CD4-positive, alpha-beta T cell treated with Interleukin-12 subunit alpha and Interleukin-12 subunit beta, for 1 hour (primary cell): ENCODE measurements at places on chromosomes 12 and 14.
A peak's percentile ranks its signal among the peaks of the same experiment; 100 is the strongest.

DNA sequence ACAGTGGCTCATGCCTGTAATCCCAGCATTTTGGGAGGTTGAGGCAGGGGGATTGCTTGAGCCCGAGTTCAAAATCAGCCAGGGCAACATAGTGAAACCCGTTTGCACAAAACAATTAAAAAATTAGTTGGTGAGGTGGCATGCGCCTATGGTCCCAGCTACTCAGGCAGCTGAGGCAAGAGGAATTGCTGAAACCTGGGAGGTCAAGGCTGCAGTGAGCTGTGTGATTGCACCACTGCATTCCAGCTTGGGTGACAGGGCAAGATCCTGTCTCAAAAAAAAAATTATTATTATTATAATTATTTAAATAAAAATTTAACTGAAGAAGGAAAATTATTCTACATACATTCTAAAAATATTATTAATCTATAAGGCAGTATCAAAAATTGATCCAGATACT lies 164.1 kb downstream of the ITPR2 start:
- DNase-seq, result no peak

DNA sequence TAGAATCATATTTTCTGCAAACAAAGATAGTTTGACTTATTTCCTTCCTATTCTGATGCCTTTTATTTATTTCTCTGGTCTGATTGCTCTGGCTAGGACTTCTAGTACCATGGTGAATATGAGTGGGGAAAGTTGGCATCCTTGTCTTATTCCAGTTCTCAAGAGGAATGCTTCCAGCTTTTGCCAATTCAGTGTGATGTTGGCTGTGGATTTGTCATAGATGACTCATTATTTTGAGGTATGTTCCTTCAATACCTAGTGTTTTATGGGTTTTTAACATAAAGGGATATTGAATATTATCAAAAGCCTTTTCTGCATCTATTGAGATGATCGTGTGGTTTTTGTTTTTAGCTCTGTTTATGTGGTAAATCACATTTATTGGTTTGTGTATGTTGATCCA lies 139.4 kb upstream of the CNTN1 start:
- no peak for DNase-seq

DNA sequence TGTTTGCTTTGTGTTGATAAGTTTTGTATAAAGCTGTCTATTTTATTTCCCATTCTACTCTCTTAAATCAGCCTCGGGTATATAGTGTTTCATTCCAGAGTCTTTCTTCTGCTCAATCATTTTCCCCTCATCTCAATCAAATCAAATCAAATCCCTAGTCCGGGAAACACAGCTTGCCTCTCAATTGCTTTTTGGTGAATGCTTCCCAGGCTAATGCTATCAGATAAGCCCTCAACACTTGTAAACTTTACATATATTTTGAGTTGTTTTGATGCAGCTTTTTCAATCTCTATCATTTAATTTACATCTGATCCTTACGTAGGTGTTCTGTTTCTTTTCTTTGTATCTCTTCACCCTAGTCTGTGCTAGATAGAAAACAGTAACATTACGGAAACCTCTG lies 416.7 kb upstream of the PDE3A start:
- DNase-seq, result no peak

DNA sequence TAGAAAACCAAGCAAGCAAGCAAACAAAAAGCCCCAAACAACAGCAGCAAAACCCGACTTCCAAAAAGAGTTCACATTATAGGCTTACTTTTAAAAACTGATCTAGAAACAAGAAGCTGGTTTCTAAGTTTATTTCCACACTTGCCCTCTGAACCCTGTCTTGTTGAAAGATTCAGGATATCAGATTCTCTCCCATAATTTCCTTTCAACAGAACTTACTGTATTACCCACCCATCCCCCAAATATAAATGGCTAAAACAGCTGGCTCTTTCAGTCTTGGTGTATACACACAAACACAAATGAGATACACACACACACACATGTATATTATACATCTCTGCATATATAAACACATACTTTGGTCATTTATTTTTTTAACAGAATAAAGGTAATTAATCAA lies 460.9 kb downstream of the ZFP36L1 start:
- no peak for DNase-seq

DNA sequence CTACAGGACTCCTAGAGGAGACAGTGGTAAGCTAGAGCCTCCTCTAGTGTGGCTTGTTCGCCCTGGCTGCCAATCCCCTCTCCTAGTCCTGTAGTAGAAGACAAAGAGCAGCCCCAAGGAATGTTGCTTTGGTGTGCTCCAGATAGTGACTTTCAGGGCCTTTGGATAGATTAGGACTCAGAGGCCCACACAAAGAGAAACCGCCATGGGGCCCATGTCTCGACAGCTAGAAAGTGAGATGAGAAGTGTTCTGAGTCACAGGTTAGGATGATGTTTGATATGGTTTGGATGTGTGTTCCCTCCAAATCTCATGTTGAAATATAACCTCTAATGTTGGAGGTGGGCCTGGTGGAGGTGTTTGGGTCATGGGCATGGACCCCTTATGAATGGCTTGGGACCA lies 51.8 kb upstream of the JDP2 start:
- DNase-seq, result no peak

DNA sequence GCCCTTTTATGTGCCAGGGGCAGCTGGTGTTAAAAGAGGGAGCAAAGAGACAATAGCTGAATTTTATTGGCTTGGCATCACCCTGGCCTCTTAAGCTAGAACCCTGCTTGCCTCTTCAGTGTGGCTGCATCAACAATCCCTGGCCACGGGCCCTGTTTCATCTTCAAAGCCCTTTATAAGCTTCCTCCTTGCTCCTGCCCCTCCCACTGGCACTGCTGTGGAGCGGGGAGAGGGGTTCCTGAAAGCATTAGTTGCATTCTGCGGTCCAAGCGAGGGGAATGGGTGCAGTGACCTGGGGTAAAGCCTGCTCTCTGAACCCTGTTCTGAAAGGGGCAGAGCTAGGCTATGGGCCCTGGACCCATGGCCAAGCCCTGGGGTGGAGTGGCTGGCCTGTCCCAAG lies 220 bp upstream of the KRT83 start:
- DNase-seq, result no peak

DNA sequence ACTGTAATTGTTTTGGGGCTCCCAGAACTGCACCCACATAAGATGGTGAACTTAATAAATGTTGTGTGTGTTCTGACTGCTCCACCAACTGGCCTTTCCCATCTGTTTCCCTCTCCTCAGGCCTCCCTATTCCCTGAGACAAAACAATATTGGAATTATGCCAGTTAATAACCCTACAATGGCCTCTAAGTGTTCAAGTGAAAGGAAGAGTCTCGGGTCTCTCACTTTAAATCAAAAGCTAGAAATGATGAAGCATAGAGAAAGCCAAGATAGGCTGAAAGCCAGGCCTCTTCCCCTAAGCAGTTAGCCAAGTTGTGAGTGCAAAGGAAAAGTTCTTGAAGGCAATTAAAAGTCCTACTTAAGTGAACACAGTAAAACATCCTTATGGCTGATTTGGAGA lies 13.4 kb downstream of the ACOT6 start:
- no peak for DNase-seq

DNA sequence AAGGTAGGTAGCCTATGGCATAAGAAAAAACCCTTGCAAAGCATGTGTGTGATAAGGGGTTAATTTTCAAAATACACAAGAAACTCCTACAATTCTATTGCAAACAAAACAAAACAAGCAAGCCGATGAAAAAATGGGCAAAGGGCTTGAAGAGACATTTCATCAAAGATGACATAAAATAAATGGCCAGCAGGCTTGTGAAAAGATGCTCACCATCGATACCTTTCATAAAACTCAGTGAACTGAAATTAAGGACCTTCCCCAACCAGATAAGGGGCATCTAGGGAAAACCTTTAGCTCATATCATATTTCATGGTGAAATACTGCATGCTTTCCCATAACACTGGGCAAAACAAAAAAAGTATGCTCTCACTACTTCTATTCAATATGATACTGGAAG lies 131.2 kb downstream of the PPM1H start:
- DNase-seq, result no peak

- no peak for DNase-seq
Observed at GRCh38 chr12:1213205-1213604, 222.2 kb downstream of the ERC1 start.

DNA sequence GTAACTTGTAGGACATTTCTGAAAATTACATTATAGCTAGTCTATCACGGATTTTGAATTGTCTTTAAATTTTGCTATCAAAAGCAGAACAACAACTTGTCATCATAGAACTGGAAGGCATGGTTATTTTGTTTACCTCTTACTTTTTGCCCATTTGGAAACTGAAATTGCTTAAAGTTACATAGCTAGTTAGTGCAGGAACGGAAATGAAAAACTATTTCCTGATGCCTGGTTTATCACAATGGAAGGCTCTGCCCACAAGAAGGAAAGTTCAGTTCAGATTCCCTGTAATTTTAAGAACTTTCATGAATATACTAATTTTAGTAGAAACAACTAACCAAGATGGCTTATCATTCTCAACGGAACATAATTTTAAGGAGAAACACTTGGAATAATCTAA lies 427.7 kb downstream of the RAD51B start:
- DNase-seq, result no peak

DNA sequence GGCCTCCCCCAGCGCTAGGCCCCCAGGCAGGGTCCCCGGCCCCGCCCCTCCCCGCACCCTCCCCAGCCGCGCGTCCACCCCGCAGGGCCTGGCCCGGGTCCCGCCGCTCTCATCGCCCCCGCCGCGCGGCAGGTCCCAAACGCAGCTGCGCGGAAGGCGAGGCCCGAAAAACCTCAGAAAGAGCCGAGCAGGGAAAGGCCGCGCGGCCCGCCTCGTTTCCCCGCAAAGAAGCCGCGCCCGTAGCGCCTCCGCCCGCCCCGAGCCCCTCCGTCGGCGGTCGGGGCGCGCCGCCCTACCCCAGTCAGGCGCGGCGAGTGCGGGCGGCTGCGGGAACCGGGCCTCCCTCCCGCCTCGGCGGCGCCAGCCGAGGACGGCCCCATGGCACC lies 324 bp downstream of the POLE start:
- no peak for DNase-seq

- no peak for DNase-seq
Observed at GRCh38 chr14:48857366-48857765, 728.8 kb downstream of the RPS29 start.

GRCh38 chr12:121799842-121800693 lies 3.7 kb upstream of the SETD1B start:
- DNase-seq, result peak; percentile 81

GRCh38 chr14:54362089-54362504 lies 34.7 kb upstream of the CDKN3 start:
- DNase-seq, result no peak

DNA sequence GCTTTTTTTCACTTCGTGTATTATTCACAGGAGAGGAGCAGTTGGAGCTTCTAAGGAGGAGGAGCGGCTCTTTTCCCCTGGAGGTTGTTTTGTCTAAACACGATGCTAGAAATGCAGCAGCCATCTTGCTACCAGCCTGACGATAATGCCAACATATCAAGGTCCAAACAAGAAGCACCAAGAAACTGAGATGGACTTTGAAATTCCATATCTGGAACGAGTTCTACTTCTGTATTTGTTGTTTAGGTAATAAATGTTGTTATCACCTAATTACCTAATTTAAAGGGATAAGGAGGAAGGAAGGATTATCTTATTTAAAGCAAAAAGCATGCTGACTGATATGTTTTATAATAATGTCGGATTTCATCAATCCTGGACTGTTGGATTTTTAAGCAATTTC lies 174.4 kb upstream of the TMPO start:
- no peak for DNase-seq

GRCh38 chr14:60095781-60096450 lies 4.2 kb downstream of the PCNX4 start:
- no peak for DNase-seq

- DNase-seq, result no peak
Observed at GRCh38 chr12:24591079-24591626, 357.7 kb downstream of the BCAT1 start.

DNA sequence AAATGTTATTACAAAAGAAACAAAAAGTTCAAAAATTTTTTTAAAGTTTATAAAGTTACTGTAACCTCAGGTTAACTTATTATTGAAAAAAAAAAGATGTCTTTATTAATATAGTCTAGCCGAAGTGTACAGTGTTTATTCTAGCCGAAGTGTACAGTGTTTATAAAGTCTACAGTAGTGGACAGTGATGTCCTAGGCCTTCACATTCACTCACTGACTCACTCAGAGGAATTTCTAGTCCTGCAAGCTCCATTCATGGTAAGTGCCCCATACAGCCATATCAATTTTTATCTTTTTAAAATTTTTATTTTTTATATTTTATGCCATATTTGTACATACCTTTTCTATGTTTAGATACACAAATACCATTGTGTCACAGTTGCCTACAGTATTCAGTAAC lies 10.4 kb downstream of the ATG2B start:
- DNase-seq, result no peak
